ENCODE measurements at places on chromosomes 12 and 14.

DNA sequence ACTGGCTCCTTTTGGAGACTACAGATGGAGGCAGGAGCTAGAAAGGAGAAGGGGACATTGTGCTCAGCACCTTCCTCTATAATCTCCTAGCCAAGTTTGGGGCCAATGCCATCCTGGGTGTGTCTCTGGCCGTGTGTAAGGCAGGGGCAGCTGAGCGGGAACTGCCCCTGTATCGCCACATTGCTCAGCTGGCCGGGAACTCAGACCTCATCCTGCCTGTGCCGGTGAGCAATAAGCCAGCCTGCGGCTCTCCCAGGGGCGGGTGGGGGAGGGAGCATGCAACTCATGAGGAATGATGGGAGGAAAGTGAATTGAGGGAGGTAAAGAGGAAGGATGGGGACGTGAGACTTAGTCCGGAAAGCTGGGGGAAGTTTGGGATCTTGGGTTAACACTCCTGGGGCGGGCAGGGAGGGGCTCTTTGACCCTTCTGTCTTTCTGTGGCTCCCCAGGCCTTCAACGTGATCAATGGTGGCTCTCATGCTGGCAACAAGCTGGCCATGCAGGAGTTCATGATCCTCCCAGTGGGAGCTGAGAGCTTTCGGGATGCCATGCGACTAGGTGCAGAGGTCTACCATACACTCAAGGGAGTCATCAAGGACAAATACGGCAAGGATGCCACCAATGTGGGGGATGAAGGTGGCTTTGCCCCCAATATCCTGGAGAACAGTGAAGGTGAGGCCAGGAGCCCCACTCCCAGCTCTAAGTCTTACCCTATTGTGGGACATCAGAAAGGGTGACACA, 3.3 kb downstream of the ENO2 start:
- DNase-seq, result no peak

DNA sequence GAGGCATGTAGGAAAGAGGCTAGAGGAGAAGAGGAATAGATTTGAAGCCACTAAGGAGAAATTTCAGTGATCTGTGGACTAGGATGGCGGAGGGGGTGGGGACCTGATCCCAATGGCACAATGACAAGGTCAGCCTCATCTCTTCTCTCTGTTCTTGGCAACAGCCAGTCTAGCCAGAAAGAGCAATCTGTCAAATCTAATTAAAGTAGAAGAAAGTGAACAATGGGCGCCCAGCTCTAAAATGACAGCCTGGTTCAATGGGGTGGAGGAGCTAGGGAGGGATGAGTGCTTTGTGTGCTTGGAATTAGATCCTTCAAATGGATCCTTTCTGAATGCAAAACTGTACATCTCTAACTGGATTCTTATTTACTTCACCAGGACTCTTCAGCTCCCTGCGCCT, 37.2 kb upstream of the TUBA1C start:
- no peak for DNase-seq

DNA sequence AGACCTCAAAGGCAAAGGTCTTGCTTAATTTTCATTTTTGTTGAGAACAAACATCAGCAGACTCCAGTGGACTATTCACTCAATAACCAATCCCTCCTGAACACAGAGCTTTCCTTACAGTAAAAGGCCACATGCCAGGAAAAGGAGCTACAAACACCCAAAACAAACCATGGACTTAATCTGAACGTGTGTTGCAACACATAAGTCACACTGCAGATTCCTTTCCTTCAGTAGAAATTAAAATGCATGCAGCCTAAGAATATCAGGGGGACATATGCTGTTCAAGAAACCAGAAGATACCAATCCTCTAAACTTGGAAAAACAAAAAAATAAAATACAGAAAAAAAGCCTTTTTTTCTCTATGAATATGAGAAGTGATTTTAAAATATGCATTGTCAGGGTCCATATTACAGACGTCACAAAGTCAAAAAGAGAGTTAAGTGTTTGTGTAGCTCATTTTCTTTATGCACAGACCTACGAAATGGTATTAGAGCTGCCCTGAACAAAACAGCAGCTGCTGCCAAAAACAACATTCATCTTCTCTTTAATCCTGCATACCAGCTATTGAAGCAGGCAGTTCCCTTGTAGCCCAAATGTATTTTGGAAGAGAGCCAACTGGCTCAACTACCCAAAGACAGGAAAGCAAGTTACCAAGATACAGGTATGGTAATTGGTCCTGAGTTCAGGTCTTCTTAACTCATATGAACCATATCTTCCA, 26.2 kb downstream of the KITLG start:
- DNase-seq, result peak; percentile 78

DNA sequence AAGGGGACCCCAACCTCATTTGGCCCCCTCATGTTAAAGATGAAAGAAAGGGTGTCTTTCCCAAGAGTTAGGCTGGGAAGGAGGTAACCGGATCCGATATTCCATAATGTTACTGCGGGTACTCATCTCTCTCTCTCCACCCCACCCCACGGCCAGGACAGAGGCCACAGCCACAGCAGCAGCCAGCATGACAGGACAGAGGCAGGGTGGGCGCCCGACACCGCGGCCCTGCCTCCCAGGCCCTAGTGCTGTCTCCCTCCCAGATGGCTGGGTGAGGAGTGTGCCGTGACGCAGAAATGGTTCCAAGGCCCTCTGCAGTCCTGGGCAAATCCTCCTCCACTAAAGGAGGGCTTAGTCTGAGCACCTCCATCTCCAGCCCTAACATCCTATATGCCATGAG, 6.2 kb downstream of the SLC6A12 start:
- no peak for DNase-seq

DNA sequence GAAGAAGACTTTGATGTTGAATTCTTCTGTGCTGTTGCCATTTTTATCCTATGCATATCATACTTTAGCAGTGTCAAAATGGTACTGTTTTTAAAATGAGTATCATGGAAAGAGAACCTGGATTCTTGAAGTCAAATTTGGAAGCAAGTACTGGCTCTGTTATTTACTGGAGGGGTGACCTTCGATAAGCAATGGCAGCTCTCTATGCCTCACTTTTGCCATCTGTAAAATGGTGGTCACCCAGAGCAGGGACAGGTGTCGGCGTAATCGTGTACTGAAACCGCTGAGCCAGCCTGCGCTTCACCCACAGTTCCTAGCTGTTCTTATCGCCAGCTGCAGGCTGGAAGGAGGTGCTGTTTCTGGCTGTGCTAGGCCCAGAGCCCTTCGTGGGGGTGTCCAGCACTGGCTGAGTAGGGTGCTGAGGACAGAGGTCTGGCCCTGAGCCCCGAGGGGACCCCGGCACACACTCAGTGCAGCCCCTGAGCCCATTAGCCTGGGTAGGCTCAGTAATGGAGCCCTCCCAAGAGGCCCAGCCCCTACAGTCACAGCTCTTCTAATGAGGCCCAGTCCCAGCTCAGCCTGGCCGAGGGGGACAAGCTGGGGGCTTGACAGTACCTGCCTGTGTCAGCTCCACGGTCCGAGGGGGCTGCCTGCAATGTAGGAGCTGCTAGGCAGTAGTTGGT, 183.5 kb downstream of the PHETA1 start:
- no peak for DNase-seq

DNA sequence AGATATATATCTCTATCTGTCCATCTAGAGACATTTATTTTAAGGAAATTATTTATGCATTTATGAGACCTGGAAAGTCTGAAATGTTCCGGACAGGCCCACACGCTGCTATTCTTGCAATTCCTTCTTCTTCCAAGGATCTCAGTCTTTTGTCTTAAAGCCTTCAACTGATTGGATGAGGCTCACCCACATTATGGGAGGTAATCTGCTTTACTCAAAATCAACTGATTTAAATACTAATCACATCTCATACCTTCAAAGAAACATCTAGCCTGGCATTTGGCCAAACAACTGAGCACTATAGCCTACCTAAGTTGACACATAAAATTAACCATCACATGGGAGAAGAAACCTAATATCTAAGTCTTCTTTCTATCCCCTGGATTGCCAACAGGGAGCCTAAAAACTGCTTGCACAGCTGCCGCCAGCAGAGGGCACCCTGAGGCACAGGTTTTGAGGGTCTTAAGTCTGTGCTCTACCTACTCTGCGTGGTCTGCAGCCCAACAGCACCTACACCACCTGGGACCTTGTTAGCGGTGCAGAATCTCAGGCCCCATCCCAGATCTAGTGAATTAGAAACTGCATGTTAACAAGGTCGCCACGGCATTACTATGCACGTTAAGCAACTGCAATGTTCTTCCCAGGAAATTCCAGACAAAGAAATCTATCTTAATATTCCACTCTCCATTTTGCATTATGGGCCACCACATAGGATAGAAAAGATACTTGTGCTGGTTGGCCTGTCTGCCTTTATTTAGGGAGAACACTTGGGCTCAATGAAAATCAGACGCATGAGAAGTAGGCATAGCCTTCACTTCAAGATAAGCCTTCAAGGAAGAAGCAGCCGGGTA, 249.7 kb downstream of the FOXG1 start:
- DNase-seq, result peak; percentile 7

Measured in stromal cell of bone marrow (primary cell).